Fibroblast of pulmonary artery (primary cell): ENCODE measurements at places on chromosomes 4 and X.

- DNase-seq, result no peak
Measured at GRCh38 chr4:127448986-127449385, 183.8 kb upstream of the INTU start.

DNA sequence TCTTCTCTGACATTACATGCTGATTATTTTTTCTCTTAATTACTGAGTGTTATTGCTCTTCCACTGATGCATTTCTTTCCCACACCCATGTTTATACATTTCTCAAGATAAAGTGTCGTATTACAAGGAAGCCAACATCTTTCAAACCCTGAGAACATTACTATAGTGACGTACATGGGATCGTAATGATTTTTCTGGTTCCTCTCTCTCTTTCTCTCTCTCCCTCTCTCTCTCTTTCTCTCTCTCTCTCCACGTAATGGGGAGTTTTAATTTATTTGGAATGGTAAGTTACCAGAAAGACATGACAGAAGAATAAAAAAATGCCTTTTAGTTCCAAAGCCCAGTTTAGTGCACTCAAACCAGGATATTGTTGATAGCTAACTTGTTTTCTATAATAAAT is 40.4 kb upstream of the MAPK10 start:
- peak; percentile 18 for DNase-seq

GRCh38 chrX:97895751-97896150 is 1012.0 kb downstream of the RPA4 start:
- peak; percentile 1 for DNase-seq

DNA sequence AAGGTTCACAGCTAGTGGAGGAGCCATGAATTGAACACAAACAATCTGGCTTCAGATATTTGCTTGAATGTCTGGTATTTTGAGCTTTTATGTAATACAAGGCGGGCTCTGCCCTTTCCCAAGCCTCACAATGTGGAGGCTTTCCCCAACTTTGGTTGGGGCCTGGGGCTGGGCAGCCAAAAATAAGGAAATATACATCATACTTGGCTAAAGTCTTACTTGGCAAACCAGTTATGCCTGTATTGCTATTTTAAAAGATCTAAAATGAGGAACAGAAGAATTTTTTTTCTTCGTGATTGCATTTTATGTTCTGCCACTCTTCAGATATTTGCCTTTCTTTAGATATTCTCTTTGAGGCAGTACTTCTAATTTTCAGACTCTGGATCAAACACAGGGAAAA is 26.1 kb downstream of the ARFIP1 start:
- no peak for DNase-seq

DNA sequence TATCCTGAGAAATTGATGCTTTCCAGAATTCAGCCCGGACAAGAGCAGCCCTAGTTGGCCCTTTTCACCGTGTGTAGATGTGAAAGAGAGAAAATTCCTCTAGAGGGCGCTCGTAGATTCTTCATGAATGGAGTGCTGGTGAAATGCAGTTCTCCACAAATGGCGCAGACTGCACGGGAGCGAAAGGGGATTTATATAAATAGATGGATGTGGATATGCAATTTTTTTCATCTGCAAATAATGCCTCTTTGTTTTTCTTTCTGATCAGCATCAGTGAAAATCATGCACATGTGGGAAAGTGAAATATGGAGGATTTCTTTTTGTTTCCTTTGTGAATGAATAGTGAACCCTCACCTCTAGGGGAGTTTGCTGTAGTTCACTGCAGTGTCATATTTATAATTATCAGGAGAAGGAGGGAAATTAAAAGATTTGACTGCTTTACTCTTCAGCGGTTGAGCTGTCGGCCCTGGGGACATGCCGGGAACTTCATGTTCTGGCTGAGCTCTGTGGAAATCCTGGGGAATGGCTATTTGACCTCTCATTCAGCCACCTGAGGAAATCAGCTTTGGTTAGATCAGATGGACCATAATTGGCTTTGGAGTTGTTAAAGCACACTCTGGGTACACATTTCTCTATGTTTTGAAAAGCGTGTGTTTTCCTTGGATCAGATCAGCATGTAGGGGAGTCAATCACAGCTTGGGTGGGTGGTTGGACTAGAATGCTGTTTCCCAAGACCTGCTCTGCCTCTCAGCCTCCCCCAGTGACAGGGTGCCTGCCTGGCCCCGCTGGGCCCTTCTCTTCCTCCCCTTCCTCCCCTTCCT is 115.0 kb upstream of the SHISA3 start:
- peak; percentile 87 for DNase-seq

- DNase-seq, result peak; percentile 0
Measured at GRCh38 chr4:18075823-18076433, 54.4 kb upstream of the LCORL start.
